ENCODE measurements at places on chromosomes 12 and 14.

- DNase-seq, result peak; percentile 35
These were observed 47.8 kb upstream of the MED13L start for GRCh38 chr12:116325336-116325664.

- DNase-seq, result no peak
These were observed 248.0 kb downstream of the PDZRN4 start for GRCh38 chr12:41436076-41436475.

GRCh38 chr12:9751204-9752144 is 9.2 kb downstream of the CD69 start:
- no peak for DNase-seq

- DNase-seq, result no peak
These were observed 15.1 kb downstream of the PHETA1 start for GRCh38 chr12:111353603-111354295.

GRCh38 chr14:64549791-64550620 is at the start of gene PPP1R36:
Gene PPP1R36 (plus strand): TSS chr14:64549961. CDS start chr14:64549998, 37 bp downstream.
- peak; percentile 22 for DNase-seq

DNA sequence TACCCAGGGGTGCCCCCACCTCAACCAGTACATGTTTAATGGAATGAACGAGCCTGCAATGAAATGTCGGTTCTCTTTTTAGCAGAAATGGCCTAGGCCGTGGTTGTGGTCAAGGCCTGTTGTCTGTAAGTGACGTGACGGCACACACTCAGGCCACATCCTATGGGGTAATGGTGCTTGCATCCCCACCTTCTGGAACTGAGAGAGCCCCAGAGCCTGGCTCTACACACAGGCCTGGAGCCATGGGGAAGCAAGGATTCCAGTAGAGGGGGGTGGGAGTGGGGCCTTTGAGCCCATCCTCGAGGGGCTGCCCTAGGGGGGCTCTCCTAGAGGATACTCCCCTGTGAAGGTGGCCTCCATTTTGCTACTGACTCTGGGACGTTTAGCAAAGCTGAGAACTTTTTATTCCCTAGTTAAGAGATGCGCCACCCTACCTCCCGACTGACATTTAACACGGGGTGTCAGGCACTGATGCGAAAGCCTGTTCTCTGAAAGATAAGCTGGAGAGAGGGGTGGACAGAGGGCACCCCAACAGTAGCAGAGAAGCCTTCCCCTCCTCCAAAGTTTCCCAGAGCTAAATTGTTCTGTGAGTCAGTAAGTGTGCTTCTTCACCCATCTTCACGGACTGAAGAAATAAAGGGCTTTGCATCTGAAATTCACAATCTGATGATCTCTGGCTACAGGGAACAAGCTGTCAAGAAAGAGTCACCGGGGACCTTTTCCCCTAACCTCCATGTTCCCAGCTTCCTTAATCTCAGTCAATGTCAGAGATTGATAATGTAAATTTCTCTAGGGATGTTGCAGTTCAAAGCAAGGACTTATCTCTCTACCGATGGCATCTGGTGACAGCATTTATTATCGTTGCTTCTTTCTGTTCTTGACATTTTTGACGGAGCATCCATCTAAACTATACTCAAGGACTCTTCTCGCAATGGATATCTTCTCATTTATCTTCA is 6.8 kb downstream of the RIN3 start:
- DNase-seq, result no peak

GRCh38 chr12:124168016-124168786 is 126.7 kb upstream of the RFLNA start:
- no peak for DNase-seq

DNA sequence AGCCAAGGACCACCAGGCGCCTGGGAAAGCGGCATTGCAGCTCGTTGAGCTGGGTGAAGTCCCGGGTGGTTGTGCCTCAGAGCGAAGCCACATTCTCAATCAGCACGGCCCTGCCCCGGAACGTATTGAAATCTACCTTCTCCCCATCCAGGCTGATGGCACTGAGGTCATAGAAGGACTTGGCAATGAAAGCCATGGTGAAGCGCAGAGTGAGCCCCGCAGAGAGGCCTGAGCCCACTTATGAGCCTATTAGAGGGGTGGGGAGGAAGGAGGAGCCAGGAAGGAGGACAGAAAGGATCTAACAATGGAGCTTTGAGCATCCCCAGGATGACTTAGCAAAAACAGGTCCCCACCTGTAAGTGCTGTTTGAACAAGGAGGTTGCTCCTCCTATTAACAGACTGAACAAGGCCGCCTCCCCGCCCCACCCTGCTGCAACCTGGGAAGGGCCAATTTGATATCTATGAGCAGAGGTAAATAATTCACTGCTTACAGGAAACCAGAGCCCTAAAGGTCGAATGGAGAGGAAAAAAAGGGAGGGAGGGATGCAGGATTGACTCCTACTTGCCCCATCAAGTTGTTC is at the start of gene GPX2:
GPX2 (minus strand) TSS at position 215 of the 581 bp plus-strand sequence; CDS start at position 196, 19 bp downstream.
- no peak for DNase-seq

DNA sequence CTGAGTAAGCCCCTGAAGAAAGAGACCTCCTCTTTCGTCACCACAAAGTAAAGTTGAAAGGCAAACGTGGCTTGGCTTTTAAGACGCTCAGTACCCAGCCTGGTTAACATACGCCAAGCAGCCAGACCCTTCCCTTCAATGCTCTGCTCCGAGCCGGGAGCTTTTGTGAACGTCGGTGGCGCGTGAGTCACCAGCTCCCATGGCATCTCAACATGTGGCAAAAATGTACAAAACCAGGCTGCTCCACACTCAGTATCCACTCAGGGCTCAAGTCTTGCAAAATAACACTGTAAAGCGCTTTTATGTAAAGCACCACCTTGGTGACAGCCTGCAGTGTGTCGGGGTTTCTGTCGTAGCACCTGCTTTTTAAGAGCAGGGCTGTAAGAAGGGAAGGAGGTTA is 89.0 kb downstream of the SETD3 start:
- no peak for DNase-seq

DNA sequence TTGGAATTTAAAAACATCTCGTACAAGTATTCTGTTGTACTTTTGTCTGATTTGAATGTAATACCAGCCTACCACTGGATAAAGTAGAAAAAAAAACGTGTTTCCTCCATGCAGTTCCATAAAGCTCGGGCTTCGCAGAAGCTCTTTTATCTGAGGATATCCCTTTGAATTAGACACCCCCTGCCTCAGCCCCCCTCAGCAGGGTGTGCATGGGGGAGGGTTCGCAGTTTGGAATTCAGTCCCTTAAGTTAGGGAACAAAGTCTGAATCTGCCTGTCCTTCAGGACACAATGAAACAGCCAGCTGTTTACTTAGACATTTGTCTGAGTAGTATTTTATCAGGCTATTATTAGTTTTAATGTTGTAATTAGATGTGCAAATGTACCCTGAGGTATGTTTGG is 234.0 kb upstream of the CAND1 start:
- DNase-seq, result no peak

GRCh38 chr12:10153271-10154144 is 18.4 kb downstream of the OLR1 start:
- peak; percentile 72 for DNase-seq

DNA sequence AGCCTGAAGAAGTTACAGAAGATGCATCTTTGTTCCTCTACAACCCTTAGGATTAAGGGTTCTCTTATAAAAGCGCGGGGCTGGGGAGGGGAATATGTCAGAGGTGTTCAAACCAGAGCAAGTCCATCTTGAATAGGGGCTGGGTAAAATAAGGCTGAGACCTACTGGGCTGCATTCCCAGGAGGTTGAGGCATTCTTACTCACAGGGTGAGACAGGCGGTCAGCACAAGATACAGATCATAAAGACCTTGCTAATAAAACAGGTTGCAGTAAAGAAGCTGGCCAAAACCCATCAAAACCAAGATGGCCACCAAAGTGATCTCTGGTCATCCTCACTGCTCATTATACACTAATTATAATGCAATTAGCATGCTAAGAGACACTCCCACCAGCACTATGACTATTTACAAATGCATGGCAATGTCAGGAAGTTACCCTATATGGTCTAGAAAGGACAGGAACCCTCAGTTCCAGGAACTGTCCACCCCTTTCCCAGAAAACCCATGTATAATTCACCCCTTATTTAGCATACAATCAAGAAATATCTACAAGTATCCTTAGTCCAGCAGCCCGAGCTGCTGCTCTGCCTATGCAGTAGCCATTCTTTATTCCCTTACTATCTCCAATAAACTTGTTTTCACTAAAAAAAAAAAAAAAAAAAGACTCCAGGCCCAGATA is 108.1 kb upstream of the FOXN3 start:
- DNase-seq, result peak; percentile 17

DNA sequence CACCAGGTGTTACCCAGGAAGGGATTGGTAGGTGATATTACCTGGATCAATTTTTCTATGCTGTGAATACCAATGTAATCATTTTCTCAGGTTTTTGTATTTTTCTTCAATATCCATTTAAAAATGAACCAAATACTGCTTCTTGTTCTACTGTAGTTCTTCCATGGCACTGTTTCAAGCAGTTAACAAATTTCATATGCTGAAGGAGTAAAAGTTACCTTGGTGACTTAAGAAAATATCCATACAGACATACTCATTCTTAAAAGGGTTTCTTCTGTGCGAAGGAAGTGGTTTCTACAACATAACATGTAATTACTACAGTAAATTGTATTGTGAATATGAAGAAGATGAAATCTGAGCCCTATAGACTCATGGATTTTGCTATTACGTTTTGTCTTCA is 222.5 kb downstream of the TMEM117 start:
- no peak for DNase-seq

DNA sequence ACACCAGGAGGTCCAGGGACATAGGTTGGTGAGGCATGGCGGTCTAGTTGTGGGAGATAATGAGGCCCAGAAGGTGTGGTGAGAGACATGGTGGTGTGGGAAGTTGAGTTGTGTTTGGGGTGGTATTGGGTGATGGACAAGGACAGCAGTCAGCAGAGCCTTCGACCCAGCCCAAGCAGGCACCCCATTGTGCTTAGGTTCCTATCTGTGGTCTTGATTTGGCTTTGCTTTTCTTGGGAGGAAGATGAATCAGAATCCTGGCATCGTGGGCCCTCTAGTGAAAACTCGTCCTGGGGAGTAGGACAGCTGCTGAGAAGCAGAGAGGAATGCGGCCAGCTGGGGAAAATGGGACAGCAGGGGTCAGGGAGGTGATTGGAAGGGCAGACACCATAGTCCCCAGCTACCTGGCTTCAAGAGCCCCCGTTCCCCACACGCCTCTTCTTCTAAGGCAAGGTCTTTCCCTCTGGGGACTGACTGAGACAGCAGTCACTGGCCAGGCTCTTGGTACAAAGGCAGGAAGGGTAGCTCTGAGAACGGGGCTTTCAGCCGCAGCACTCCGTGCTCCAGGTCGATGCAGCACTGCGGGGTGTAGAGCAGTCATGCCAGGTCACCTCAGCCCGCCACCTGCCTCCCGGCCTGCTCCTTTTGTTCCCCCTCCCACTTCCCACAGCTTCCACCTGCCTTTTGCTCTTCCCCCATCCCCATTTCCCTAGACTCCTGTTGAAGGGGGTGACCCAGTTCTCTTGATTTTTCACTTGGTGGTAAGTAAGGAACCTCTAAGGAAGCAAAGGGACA is 7.9 kb downstream of the NRIP2 start:
- DNase-seq, result no peak

- DNase-seq, result no peak
These were observed 82.0 kb upstream of the WSCD2 start for GRCh38 chr12:108047071-108047550.

- peak; percentile 72 for DNase-seq
These were observed 64.1 kb downstream of the NELL2 start for GRCh38 chr12:44812062-44812461.

DNA sequence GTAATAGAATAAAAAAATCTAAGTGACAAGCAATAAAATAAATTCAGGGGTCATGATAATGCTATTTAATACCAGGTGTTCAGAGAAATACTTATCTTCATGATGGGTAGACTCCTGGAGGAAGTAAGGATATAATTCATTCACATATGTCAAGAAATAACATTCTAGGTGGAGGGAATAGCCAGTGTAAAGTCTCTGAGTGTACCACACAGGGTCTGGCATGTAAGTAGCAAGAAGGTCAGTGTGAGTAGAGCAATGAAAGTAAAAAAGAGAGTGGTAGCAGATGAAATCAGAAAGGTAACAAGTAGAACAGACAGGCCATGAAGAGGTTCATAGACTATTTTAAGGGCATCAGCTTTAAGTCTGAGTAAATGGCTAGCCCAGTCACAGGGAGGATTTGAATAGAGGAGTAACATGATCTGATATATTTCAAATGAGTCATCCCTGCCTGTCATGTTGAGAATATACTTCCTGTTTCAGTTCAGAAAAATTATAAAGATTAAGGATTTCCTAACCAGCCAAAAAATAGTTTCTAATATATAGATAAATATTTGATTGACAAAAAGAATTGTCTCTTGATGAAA is 519.9 kb downstream of the C12orf50 start:
- DNase-seq, result no peak

DNA sequence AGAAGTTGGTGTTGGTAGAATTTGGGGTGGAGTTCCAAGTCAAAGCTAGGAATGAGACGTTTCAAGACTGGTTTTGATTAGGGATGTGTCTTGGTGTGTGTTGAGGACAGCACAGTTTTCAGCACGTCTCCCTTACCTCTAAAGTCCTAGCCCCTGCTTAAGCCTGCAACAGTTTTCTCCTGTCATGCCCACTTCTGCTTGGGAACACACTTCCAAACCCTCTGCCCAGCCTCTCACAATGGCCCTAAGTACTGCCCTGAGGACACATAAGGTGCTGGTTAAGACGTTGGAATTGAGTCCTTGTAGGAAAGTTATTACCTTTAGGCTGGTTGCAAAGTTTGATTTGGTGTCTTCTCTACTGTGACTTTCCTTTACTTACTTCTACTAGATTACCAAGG is 710 bp upstream of the BMAL2 start:
- no peak for DNase-seq

- DNase-seq, result no peak
These were observed 91.6 kb downstream of the FOXN3 start for GRCh38 chr14:89325299-89325883.

- no peak for DNase-seq
These were observed 51.9 kb downstream of the SUSD6 start for GRCh38 chr14:69663300-69663643.

DNA sequence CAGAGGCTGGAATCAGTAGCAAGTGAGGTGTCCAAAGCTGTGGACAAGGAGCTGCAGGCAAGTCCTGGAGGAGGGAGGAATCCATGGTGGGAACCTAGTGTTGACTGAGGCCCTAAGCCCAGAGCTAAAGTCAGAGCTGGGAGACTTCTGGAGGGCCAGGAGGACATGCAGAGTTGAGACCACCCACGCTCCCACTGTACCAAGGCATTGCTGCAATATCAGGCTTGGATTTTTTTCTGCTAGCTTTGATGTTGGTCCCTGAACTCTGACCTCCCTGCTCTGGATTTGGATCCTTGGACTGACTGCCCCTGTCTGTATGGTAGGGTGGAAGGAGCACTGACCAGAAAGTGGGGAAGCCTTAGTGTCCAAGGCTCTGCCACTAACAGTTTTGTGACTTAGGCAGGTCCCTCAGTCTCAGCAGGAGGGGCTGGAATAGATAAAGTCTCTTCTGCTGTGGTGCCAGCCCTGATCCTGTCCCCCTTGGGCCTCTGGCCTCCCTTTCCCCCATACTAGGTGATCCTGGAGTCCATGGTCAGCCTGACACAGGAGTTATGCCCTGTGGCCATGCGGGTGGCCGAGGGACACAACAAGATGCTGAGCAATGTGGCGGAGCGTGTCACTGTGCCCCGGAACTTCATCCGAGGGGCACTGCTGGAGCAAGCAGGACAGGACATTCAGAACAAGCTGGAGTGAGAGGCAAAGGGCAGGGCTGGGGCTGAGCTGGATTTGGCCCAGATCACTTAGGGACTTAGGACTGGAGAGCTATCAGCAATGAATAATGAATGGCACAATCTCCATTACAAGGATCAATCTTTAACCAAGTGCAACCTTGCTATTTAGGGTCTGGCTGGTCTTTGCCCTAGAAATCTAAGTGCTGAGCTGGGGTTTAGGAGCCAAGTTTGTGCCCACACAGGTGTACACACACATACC is 9.4 kb downstream of the CARMIL3 start:
- no peak for DNase-seq

- DNase-seq, result no peak
These were observed 1.1 kb upstream of the IRF9 start for GRCh38 chr14:24159777-24160498.

Data from CD4-positive, alpha-beta T cell treated with Interleukin-15 for 4 hours (primary cell).